AG10803 (cell line): ENCODE measurements at places on chromosomes 6 and 20.

GRCh38 chr20:62755817-62756724 lies 40.2 kb upstream of the MRGBP start:
- no peak for DNase-seq

DNA sequence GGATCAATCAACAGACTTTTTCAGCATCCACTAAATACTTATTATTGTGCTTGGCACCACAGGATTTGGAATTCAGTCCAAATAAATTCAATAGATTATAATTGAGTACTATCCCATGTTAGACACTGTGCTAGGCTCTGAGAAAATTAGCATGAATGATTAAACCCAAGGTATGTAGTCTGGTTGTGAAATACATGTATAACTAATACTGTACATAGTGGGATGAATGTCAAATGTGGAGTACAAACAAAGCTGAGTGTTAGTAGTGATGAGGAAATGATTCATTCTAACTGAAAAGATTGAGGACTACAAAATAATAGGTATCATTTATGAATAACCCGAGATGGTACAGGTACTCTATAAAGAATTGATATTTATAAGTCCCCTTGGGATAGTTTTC lies 111.9 kb upstream of the FLRT3 start:
- DNase-seq, result no peak

DNA sequence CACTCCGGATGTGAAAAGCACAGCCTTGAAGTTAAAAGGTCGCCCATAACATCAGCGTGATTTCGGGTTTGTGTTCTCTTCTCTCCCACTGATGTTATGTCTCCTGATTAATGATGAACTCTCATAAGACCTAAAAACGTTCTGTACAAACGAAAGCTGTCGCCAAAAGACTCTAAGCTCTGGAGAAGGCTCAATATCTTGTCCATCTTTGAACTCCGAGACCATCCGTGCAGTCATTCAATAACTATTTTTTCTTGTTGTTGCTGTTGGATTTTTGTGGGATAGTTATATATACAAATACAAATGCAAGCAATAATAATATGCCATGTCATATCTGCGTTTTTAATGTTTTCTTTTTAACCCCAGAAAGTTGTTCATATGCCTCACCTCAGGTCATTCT lies 291.8 kb upstream of the MARCKS start:
- DNase-seq, result peak; percentile 43

DNA sequence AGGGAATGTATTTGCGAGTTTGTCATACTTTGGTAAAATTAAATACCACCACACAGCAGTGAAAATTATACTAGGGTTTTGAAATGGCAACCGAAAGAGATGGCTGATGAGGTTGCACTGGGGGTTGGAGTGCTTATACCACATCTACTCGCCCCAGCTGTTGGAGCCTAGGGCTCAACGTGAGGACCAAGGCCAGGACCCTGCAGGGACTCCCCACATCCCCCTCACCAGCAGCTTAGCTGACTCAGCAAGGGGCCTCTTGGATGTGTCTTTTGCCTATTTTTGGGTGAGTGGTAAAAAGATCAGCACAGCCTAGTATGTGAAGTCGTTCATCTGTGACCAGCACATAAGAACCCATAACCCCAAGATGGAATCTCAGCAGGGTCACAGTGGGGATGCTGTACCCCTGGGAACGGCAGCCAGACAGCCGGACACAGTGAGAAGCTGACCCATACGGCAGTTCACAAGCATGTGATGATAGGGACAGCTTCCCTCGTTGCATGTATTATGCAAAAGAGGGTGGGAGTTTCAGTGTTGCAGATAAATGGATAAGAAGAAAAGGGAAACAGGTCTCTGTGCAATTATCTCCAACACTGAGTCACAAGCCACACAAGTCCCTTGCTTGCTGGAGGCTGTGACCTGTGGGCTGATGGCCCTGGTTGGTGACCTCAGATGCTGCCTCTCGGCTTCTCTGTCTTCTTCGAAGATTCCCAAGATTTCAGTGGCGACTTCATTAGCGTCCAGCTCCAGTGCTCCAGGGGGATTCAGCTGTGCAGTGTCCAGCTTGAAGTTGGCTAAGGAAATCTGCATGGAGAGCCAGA lies 20.9 kb upstream of the SPO11 start:
- no peak for DNase-seq

DNA sequence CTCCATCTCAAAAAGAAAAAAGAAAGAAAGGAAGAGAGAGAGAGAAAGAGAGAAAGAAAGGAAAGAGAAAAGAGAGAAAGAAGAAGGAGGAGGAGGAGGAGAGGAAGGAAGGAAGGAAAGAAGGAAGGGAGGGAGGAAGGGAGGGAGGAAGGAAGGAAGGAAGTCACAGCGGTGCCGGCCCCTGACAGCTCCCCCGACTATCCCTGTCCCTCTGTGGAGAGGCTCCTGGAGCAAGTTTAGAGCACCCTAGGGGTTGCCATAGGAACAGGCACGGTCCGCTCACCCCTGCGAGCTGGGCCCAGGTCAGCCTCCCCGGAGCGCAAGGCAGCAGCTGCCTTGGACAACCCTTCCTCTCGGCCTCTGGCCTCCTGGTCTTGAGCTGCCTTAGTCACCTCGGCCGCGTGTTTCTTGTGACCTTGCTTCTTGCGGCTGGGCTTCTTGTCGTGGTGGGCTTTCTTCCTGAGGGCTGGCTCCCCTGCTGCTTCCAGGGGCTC lies 6.8 kb downstream of the BNIP5 start:
- no peak for DNase-seq

DNA sequence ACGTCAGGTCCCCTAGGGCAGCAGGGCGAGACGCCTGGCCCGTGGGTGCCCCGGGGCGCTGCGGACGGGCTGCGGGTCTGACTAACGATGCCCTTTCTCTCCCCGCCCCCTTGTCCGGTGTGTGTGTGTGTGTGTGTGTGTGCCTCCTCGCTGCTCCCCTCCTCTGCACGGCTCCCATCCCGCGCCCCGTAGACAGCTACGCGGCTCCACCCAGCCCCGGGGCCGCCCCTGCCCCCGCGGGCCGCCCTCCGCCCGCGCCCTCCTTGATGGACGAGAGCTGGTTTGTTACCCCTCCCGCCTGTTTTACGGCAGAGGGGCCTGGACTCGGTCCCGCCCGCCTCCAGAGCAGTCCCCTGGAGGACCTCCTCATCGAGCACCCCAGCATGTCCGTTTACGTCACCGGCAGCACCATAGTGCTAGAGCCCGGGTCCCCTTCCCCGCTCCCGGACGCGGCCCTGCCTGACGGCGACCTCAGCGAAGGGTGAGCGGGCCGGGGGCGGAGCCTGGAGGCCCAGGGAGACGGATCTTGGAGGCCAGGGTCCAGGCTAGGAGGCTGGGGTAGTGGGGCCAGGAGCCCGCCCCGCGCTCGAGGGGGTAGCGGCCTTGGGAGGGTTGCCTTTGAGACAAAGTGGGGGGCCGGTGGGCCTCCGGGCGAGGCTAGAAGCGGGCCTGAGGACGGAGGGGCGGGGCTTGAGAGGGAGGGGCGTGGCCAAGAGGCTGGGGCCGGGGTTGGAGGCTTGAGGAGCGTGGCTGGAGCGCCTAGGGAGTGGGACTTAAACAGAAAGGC lies 5.1 kb downstream of the TP53INP2 start:
- peak; percentile 75 for DNase-seq

- no peak for DNase-seq
Measured at GRCh38 chr6:148578489-148578814, 168.4 kb upstream of the UST start.

DNA sequence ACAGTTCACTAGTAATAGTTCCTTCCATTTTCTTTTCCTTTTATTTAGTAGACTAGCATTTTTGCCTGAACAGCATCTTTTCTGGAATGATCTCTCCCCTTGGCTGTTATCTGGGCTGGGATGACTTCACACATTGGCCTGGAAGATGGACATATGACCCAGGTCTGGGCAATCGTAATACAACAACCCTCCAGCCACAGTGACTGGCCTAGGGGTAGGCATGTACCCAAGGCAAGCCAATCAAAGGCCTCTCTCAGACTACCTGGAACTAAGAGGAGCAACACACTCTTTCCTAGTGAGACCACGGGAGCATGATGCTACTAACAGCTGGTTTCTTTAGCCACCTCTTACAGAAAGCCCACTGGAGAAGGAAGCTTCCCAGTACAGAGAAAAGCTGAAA lies 252.2 kb downstream of the GMPR start:
- no peak for DNase-seq

- no peak for DNase-seq
Measured at GRCh38 chr6:19550380-19550779, 286.8 kb upstream of the ID4 start.

GRCh38 chr6:21992178-21992967 lies 304.5 kb downstream of the PRL start:
- peak; percentile 54 for DNase-seq

DNA sequence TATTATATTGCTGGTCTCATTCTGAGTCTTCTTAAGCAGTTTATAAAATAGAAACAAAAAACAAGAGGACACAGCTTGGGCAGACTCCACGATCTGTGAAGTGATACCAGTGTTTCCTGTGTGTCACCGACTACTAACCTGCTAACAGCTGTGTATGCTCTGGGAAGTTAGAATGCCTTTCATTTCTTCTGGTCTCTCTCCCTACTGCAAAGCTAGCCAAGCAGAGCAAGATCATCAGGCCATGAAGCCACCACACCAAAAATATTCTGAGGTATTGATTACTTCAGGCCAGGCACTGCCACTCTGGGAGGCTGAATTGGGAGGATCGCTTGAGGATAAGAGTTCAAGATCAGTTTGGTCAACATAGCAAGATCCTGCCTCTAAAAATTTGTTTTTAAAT lies 46.9 kb upstream of the SMIM29 start:
- no peak for DNase-seq

GRCh38 chr20:35641743-35642142 lies 23.0 kb downstream of the CPNE1 start:
- DNase-seq, result no peak

GRCh38 chr6:64074981-64075380 lies 439.4 kb downstream of the PHF3 start:
- no peak for DNase-seq

- peak; percentile 25 for DNase-seq
Measured at GRCh38 chr20:32004963-32005362, 5.3 kb upstream of the CCM2L start.

DNA sequence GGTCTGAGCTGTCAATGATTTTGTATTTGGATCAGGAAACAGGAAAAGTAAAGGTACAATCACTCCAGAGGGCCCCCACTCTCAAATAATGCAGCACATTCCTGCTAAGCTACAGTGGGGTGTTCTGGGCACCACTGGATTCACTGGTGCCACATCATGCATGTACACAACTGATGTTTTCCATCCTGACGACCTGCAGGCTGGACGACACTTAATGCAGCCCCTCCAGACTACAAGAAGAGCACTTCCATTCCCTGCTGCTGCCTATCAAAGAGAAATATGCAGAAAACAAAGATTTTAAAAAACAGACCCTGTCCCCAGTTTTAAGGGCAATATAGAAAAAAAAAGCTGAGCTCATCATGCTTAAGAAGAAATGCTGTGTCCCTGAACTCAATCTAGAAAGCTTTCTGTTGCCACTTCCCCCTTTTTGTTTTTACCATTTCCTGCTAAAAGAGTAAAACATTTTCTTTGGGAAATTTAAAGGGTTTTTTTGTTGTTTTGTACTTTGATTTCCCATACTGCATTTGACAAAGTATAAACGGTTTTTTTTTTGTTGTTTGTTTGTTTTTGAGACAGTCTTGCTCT lies 35.5 kb downstream of the ABHD12 start:
- DNase-seq, result no peak
